ENCODE measurements at places on chromosomes 5 and 9.

DNA sequence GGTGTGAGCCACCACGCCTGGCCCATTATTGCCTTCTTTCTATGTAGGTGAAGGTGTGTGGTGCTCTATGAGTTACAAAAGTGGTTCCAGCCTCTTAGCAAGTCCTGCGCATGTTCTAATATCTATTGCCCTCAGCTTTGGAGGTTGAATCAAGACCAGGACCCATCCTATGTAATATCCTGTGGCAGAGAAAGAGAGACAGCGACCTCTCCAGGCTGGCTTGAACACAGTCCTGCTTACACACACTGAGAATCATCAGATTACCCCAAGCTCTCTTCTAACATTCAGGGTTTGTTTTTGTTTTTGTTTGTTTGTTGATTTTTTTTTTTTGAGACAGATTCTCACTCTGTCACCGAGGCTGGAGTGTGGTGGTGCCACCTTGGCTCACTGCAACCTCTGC, 94.7 kb upstream of the OSMR start:
- no peak for DNase-seq

DNA sequence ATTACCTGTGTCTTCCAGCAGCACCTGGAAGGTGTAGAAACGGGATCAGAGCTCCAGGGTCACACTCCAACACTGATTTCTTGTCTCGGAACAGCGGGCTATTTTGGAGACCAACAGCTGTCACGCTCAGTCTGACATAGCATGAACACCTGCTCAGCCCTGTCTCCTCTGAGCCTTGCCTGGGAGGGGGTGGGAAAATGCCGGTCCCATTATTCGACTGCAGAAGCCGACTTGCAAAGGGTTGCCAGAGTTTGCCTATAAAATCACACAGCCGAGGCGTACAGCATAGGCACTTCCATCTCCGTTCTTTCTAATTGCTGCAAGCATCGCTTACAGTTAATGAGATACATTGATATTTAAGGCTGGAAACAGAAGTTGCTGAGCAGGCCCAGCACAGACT, 300.8 kb upstream of the MSX2 start:
- DNase-seq: no peak

DNA sequence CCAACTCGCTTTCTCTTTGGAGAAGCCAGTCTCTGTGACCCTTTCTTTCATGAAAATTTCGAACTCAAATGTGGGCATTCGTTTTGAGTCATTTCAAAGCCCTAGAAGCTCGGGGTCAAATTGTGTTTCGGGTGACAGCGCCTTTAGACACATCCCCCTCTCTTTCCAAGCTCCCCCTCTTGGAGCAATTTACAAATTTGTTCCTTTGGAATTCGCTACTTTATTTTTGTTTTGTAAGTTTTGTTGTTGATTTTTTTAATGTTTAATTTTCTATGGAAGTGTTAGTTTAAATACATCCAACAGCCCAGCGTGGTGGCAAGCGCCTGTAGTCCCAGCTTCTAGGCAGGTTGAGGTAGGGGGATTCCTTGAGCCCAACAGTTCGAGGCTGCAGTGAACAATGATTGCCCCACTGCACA, 4.6 kb upstream of the BARX1 start:
- DNase-seq: no peak

DNA sequence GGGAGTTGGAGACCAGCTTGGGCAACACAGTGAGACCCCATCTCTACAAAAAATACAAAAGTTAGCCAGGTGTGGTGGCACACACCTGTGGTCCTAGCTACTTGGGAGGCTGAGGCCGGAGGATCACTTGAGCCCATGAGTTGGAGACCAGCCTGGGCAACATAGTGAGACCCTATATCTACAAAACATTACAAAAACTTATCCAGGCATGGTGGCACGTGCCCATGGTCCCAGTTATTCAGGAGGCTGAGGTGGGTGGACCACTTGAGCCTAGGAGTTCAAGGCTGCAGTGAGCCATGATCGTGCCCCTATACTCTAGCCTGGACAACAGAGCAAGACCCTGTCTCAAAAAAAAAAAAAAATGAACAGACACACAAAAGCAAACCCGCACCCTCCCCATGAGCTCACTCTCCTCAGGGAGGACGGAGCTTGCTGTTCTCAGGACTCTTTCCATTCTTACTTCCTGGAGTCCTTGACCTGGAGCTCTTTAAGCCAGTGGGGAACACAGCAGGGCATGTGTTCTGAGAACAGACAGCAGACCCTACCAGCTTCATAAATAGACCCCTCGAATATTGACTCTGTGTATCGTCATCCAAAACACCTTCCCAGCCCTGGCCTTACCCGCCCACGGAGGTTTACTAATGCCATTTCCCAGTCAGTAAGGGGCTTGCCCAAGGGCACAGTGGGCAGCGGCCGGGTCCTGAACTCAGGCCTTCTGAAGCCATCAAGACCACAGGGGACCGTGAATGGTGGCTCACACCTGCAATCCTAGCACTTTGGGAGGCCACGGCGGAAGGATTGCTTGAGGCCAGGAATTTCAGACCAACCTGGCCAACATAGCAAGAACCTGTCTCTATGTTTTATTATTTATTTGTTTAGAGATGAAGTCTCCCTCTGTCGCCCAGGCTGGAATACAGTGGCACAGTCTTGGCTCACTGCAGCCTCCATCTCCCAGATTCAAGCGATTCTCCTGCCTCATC, 11.1 kb downstream of the PTGES2 start:
- no peak for DNase-seq

DNA sequence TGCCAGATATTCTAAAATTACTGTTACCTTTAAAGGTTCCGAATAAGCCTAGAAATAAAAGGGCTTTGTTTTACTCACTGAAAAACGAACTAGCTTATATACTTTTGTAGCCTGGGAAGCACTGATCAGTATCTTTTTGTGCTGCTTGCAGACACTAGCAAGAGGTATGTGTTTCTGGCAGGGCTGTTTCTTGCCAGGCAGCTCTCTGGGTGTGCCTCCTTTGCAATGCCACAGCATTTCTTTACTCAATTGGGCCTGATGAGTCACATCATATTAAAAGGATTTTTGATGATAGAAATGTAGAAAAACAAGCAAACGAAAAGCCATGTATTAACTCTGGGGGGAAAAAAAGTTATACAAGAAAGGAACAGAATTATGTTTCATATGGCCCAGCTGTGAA, 35.6 kb downstream of the CD180 start:
- DNase-seq: peak; percentile 65

Data from epithelial cell of prostate (primary cell).